ENCODE measurements at places on chromosomes 5 and 9. TPM values are rescaled to one million over a fixed set of nuclear protein-coding genes. Genes with fewer than 3 reads are reported as not detected.

COL15A1 gene
- 6.9 TPM for total RNA-seq

HTR4 gene
- 1.2 TPM for total RNA-seq

PRSS3 gene
- 1.2 TPM for total RNA-seq

ZNF622 gene
- 32.6 TPM for total RNA-seq

CNTLN gene
- total RNA-seq, result 20.0 TPM

MLANA gene
- total RNA-seq, result not detected

SLC36A2 gene
- not detected for total RNA-seq

GRCh38 chr5:141919218-141920119 is 4.2 kb upstream of the DELE1 start:
- no peak for DNase-seq

- DNase-seq, result no peak
These were observed 63.2 kb upstream of the FSTL4 start for GRCh38 chr5:133675376-133676154.

GRCh38 chr5:125323613-125324012 is 577.2 kb upstream of the ZNF608 start:
- DNase-seq, result no peak

- no peak for DNase-seq
These were observed 24.8 kb upstream of the ALDH1A1 start for GRCh38 chr9:72977670-72978069.

GRCh38 chr5:132023258-132024116 is 12.0 kb upstream of the ACSL6 start:
- DNase-seq, result no peak

DNA sequence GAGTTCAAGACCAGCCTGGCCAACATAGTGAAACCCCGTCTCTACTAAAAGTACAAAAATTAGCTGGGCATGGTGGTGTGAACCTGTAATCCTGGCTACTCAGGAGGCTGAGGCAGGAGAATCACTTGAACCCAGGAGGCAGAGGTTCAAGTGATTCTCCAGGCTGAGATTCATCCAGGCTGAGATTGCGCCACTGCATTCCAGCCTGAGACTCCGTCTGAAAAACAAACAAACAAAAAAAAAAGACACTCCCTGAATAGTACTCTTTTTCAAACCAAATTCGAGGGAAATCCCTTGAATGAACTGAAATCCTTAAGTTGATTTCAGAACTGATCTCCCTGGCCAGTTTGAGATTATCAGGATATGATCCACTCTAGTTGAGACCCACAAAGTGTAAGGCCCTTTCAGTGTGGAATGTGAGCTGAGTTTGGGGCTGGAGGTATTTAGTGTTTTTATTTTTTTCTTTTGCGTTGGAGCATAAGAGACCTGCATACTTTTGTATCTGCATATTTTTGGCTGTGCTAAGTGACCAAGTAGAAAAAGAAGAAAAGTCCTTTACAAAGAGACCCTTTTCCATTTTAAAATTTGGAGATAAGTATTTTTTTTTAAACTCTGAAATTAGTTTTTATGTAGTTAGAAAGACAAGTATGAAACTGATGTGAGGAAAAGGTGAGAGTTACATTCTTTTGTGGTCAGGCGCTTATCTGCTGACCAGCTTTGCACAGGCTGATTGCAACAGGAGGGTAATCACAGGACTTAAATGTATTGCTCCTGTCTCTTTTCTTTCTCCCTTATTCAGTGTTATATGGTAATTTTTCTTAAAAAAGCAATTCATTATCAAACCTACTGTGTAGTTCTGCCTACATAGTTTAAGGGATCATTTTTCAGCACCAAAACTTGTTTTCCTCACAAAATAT is 42.9 kb downstream of the TMEFF1 start:
- DNase-seq, result no peak

DNA sequence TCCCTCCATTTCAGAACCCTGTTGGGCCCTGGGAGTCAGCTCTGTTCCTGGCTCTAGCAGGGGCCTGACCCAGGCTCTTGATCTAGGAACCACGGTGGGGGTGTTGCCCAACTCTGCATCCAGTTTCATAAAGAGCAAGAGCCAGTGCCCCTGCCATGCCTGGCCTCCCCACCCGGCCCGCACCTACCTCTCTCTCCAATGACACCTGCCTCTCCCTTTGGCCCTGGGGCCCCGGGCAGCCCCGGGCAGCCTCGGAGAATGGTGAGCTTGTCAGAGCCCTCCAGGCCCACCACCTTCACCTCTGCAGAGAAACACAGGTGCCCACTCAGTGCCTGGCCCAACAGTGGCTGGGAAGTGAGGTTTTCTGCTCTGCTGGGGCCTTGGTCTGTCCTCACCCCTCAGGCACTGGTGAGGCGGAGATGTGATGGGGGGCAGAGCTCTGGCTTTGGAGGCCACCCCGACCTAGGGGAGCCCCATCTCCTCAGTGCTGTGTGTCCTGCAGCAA is 1.5 kb downstream of the FCN1 start:
- no peak for DNase-seq

DNA sequence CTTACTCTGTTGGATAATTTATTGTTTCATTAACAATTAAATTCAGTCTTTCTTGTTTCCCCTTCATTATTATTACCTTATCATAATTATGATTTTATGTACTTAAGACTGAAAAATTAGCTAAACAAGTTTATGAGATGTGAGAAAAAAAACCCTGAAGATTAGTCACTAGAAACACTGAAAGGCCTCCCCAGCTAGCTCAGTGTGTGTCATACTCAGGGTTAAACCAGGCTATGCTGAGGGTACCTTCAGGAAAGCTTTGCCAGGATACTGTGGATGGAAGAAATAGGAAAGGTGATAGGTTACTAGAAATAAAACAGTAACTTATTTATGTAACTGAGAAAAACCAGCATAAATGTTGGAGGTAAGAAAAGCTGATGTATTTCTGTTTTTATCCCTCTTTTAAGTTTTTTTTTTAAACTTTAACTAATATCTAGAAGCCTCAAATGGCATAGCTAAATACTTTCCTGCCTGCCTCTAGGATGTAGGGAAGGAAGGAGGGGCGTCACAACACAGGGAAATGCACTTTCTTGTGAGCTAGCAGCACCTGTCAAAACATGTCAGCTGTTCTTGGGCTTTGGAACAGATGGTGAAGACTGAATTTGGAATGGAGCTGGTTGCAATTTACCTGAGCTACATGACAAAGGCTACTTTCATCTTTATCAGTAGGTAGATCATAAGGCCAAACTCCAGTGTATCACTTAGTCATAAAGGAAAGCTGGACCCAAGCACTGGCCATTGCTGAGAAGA is 24.2 kb downstream of the NMRK1 start:
- DNase-seq, result no peak

DNA sequence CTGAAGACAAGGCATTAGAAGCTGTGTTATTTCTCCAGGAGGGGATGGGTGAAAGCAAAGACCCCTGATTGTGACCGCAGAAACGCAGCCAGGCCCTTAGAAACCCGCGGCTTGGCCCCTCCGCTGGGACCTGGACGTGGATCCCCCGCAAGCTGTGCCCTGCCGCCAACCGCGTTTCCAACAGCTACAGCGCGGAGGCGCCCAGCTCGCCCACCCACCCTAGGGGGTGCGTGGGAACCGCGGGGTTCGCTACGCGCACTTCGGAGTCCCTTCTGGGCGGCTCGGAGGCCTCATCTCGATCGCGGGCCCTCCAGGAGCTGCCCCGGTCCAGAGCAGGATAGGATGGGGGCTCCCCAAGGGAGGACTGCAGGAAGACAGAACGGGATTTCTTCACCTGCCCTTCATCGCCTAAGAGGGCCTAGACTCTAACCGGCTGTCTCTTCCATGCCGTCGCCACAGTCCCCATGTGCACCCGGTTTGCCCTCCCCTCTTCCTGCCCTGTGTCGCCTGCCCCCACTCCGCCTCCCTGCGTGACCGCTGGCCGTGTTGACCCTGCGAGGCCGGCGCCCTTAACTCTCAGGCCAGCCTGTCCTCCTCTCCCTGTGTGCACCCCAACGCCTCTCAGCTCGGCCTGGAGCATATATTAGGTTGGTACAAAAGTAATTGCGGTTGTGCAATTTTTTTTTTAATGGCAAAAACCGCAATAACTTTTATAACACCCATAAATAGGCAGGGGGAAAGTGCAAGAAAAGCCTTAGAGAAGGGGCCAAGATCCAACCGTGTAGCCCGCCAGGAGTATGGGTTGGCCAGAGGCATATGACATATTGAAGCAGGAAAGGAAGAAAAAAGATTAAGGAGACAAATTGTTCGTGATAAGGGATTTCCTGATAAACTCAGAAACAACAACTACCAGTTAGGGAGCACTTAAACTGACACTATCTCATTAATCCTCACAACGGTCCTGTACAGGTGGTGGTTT is 68.1 kb upstream of the FREM1 start:
- DNase-seq, result no peak

- no peak for DNase-seq
These were observed 151.8 kb upstream of the ADRA1B start for GRCh38 chr5:159764283-159765134.

DNA sequence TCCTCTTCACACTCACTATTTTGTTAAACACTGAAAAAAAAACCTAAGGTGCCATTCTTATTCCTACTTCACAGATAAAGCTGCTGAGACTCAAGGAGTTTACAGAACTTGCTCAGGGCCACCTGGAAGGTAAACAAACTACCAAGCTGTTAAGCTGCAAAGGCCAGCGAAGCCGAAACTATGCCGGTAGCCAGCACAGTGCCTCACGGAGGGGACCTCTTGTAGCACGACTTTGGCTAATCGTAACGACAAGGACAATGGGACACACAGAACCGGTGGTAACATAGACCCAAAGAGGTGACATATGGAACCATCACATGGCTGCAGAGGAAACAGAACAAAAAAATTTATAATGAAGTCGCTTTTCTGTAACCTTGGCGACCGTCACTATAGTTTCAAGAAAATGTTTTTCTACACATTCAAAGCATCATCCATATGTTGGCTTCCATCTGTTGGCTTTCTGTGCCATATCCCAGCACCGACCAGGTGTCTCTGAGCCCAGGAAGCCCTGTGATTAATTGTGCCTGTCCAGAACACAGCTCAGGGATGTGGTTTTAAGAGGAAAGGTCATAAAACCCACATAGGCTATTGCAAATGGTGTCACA is 60.3 kb downstream of the S1PR3 start:
- DNase-seq, result no peak

GRCh38 chr5:156327296-156327695 is 332 bp downstream of the SGCD start:
- no peak for DNase-seq

DNA sequence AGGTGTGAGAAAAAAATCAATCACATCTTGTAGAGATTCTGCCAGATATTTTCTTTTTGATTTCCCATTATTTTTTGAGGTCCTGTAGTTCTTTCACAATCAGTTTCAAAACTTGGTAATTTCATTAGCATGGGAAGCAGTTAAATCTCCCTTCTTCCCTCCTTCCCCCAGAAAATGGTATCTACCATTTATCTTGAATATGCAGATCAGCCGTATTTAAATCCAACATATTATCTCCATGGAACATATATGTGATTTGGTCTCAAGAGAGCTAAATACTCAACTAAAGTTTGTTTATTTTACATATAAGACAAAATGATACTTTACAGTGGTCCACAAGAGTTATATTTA is 1034.8 kb downstream of the CDH12 start:
- DNase-seq, result no peak

DNA sequence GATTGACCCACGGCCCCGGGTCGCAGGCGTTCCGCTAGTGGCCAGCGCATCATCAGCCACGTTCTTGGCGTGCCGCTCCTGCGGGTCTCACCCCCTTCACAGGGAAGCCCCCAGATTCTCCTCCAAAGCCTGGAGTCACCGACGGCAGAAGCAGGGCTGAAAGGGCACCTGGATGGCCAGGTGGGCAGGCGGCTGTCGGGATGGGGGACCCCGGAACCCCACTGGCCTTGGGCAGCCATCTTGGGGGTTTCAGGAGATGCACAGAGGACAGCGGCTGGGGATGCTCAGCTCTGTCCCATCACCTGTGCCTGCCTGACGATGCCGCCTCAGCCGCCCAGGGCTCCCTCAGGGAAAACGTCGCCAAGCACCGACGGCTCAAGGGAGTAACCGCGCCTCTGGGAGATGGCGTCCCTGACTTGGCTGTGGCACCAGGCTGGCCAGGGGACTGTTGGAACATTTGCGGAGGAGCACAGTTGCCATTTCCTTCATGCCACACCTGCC is 14.1 kb upstream of the SLC9A3 start:
- DNase-seq, result no peak

- DNase-seq, result no peak
These were observed 324.4 kb downstream of the NDUFS4 start for GRCh38 chr5:53884844-53885243.

DNA sequence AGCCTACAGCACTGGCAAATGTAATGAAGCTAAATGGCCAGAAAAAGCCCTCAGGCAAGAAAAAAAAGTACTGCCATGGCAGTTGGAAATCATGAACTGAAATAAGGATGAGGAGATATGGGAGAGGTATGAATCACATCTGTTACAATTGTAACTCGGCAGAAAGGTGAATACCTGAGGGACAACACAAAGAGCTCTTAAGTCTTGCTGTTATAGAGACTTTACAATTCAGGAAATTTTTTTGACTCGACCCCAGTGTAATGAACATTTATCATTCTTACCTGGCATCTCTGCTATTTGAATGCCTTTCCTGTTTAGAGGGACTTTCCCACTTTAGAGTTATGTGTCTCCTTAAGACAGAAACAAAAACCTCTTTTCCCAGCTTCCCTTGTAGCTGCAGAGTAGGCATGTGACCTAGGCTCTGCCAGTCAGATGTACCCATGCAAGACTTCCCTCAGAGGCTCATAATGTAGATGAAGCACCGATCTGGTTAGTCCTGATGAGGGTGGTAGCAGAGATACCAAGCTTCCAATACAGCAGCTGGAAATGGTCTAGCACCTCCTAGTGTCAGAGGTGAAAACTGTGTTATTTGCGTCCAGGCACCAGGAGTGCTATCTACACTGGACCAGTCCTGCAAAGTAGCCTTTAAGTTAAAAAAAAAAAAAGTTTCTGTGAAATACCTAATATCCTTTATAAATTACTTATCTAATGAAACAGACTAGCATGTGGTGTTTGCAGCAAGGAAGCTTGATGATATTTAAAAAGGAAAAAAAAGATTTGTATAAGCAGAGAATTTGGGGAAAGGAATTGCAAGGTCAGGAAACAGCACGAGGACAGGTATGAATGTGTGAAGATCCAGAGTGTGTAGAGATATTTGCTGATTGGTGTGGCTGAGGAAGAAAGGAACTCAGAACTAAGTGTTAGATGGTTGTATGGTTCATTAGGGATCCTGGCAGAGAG is 146.9 kb upstream of the SLC1A3 start:
- no peak for DNase-seq

GRCh38 chr9:69062195-69062594 is 26.6 kb downstream of the FXN start:
- no peak for DNase-seq

- DNase-seq, result no peak
These were observed 70.0 kb downstream of the GRIN3A start for GRCh38 chr9:101668421-101668820.

GRCh38 chr5:36679221-36679989 is 73.0 kb downstream of the SLC1A3 start:
- DNase-seq, result no peak

DNA sequence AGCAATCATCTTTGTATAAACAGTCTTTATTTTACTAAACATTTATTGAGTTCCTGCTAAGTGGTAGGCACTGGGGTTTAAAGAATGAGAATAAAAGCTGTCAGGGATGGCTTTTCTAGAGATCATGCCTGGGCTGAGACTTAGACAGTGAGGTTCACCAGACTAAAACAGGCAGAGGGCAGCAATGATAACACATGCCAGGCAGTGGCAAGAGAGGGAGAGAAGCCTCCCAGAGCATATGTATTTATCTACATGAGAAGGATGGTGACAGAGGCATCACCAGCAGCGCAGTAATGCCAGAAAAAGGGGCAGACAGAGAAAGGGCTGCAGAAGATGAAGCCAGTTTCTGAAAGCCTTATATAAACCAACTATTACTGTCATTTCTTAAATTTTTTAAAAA is 121.0 kb upstream of the CCDC180 start:
- DNase-seq, result no peak

- DNase-seq, result no peak
These were observed 85.0 kb downstream of the WDR41 start for GRCh38 chr5:77407152-77407551.

Data from frontal cortex (tissue), 4 donors.